ENCODE measurements at places on chromosomes 16 and 17.

GRCh38 chr16:72015124-72015523 is 6.6 kb downstream of the DHODH start:
- no peak for DNase-seq

DNA sequence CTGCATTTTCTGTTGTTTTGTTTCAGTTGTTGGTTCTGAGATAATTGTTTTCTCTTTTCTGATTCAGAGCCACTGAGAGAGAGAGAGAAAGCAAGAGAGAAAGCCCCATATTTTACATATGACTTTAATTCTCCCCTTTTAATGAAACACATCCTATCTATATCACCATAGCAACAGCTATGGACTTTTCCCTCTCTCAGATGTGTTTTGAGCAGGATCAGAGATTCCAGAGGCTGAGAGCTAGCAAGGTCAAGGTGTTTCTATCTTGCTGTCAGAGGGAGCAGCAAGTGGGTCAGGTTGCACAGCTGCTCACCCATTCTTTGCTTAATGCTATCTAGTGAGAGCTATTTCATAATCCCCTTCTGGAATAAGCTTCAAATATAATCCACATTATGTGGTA is 415.9 kb downstream of the CA10 start:
- DNase-seq, result no peak

DNA sequence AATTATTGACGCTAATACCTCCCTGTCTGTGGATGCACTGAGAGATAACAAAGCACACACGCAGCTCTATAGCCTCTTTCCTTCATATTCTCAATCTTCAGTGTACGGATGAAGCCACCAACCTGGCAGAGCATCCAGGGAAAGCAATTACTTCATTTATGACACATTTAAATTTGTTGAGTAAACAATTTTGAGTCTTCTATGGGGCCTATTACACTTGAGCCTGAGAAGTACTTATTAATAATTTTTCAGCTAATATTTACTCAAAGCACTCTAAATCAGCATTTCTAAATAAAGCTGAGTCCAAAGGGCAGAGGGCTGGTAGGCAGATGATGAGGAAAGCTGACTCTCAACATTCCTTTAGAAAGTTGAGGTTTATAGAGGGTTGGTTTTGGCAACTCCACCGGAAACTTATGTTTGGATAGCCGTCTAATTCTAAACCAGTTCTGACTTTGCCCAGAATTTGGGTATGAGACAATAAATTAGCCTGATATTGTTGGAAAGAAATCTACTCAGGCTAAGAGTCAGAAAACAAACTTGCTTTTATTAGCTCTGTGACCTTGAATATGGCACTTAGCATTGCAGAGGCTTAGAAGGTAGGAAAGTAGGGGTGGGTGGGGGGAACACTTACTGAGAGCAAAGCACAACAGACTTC is 643.5 kb downstream of the CDH11 start:
- no peak for DNase-seq

DNA sequence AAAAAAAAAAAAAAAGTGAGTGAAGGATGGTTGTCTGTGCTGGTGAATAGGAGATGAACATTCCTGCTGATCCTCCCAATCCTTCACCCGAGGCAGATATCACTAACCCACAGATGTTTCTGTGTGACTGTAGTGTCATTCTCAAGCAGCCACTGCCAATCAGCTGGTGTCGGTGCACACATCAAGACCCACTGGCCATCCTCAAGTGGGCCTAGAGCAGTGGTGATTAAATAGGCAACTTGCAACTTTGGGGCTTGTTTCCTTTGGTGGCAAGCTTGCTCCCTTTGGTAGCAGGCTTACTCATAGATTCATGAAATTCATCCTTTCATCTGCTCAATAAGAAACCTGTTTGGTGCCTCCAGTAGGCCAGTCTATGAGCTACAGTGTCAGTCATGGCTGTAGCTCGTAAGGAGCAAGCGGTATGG is 51.1 kb upstream of the LGALS9 start:
- DNase-seq, result no peak

GRCh38 chr17:55341432-55341831 is 76.7 kb downstream of the HLF start:
- DNase-seq, result no peak

DNA sequence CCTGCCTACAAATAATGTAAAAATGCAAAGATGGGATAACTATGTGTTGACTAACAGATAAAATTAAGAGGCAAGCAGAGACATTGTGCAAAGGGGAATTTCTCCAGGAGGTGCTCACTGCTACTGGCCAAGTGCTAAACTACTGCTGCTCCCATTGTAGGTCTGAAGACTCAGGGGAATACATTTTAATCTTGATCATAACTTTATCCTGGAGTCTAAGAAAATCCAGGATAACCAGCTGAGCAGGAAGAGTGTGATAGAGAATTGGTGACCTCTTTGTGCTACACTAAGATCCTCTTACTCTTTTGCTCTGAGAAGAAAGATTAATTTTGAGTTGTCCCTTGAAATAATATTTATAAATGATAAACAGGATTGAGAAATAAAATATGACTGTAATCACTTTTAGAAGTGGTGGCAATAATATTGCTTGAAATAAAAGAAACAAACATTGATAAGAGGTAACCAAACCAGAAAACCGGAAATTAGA is 5.9 kb downstream of the RNF43 start:
- DNase-seq, result no peak

DNA sequence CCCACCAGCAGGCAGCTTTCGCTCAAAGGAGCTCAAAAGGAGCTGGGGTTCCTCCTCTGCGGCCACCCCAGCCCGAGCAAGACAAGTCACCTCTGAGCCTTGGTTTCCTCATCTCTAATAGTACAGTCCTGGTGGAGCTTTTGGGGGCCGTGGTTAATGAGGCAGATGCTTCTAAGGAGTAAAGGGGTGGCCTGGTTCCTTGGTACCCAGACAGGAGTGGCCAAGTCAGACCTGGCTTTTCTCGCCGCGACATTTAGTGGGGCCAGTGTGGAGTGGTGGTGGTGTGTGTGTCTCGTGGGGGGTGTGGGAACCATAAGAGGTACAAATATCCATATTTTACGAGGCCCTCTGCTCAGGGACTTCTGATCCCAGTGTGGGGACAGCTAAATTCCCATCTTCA is 6.7 kb downstream of the FOXF1 start:
- DNase-seq, result no peak

- no peak for DNase-seq
Observed at GRCh38 chr17:48478224-48479013, 48.4 kb upstream of the SKAP1 start.

DNA sequence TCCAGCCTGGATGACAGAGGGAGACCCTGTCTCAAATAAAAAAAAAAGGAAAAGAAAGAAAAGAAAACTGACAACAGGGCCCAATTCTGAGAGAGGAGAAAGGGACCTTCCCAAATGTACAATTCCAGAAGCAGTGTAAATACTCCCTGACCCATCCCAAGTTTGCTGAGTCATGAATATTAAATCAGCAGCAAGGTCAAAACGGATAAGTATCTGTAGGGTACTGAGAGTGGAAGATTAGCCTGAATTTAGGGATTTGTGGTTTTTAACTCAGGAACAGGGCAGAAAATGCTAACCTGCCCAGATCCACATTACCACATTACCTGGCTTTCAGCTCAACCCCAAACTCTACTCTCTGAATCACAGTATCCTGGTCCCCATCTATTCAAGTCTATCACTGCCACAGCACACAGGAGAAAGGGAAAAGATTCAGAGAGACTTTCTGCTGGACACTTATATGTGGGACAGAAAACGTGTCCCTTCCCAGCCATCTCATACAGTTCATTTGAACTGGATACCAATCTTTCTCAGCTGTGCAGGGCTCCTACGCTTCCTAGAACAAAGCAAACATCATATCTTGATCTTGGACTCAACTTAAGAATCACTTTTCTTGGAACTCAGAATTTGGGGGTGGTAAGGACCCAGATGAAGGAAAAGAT is 2.9 kb downstream of the FXR2 start:
- DNase-seq, result no peak

DNA sequence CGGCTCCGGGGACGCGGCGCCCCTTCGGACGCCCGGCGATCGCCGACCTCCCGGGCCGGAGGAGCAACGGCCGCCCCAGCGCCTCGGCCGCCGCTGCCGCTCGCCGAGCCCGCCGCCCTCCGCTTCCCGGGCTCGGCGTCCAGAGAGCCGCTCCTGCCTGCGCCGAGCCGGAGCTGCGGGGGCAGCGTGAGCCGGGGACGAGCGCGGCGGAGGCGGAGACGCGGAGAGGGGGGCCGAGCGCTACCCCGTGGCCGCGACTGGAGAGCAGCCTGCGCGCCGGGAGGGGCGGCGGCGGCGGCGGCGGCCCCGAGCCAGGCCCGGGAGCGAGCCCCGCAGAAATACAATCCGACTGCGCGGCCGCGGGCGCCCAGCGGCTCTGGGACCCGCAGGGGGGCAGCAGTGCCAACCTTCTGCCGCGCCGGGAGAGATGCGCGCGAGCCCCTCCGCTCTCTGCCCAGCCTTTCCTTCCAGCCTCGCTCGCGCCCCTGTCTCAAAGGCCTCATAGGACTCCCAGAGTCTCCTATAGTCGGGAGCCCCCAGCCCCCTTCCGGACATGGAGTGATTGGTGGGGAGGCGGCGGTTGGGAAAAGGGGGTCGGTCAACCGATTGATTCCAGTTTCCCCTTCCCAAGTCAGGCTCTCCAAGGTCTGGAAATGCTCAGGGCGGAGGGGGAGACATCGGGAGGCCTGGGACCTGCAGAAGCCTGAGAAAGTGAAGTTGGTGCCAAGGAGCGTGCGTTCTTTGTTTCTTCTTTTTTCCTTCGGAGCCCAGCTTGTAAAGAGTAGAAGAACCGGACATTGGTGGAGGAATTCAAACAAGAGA is 1.0 kb upstream of the SDK2 start:
- DNase-seq, result no peak

DNA sequence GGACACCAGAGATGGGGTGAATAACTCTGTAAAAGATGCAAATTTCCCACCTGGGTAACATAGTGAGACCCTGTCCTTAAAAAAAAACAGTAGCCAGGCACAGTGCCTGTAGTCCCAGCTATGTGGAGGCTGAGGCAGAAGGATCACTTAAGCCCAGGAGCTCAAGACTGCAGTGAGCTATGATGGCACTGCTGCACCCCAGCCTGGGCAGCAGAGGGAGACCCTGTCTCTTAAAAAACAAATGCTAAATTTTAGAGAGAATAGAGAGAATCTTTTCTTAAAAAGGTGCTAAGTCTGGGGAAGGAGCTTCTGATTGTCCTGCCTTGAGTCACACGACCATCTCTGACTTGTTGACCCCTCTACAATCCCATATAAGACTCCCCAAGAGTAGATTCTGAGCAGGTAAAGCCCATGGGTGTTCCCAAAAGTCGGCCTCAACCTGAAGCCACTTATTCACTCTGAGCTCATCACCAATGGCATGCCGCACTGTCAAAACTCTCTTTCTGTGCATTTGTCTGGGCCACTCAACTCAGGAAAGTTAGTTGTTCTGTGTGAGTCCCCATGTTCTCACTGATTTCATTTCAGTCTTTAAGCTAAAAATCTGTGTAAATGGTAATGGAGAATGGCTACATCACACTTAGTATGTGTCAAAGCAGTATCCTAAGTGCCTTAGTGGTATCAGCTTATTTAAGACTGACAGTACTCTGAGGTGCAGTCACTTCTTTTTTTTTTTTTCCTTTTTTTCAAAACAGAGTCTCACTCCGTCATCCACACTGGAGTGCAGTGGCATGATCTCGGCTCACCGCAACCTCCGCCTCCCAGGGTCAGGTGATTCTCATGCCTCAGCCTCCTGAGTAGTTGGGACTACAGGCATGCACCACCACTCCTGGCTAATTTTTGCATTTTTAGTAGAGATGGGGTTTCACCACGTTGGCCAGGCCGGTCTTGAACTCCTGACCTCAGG is 41.6 kb downstream of the PRKCB start:
- no peak for DNase-seq

GRCh38 chr16:86249631-86250030 is 260.7 kb upstream of the FOXF1 start:
- no peak for DNase-seq

- DNase-seq, result no peak
Observed at GRCh38 chr17:50186661-50187393, 14.6 kb downstream of the COL1A1 start.

DNA sequence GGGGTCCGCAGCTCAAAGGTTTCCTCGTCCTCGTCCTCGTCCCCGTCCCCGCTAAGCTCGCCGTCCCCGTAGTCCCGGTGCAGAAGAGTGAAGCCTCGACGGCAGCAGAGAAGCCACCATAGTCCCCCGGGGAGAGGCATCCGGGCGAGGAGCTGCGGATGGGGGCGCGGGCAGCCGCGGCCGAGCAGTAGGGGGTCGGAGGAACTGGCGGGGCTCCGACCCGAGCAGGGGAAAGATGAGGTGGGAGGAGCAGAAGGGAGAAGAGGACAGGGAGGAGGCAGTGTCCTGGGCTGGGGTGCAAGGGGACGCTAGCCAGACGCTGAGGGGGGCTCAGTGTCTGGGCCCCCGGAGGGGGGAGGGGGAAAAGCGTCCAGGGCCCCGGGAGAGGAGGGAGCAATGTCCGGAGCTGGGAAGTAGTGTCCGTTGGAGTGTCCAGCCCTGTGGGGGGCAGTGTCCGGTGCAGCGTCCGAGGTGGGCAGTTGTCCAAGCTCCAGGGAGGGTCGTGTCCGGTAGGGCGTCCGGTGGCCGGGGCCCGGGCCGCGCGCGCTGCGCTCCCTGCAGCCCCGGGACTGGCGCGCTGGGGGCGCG is at the start of gene PLEKHH3:
TSS of gene PLEKHH3 (minus strand) at position 571 of the 588 bp plus-strand sequence. CDS start at position 140, 431 bp downstream.
- DNase-seq, result no peak

GRCh38 chr16:22394121-22394520 is 19.7 kb upstream of the CDR2 start:
- DNase-seq, result no peak

DNA sequence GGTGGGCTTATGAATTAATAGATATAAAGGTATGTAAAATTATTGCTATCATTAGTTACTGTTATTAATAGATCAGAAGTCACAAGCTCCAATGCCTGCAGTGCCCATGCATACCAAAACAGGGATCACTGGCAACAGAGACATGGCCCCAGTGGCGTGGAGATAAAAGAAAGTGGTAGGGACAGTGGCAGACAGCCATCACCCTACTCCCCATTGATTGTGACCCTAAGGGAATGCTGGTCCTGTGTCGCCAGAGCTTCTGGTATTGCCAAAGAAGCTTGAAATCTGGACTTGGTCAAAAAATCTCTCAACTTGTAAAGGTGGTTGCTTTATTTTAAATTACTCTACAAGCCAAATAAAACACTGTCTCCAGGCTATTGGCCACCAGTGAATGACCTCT is 279.1 kb downstream of the IRX3 start:
- DNase-seq, result no peak
